ENCODE measurements at places on chromosomes 7 and 10.
A peak's percentile ranks its signal among the peaks of the same experiment; 100 is the strongest.

DNA sequence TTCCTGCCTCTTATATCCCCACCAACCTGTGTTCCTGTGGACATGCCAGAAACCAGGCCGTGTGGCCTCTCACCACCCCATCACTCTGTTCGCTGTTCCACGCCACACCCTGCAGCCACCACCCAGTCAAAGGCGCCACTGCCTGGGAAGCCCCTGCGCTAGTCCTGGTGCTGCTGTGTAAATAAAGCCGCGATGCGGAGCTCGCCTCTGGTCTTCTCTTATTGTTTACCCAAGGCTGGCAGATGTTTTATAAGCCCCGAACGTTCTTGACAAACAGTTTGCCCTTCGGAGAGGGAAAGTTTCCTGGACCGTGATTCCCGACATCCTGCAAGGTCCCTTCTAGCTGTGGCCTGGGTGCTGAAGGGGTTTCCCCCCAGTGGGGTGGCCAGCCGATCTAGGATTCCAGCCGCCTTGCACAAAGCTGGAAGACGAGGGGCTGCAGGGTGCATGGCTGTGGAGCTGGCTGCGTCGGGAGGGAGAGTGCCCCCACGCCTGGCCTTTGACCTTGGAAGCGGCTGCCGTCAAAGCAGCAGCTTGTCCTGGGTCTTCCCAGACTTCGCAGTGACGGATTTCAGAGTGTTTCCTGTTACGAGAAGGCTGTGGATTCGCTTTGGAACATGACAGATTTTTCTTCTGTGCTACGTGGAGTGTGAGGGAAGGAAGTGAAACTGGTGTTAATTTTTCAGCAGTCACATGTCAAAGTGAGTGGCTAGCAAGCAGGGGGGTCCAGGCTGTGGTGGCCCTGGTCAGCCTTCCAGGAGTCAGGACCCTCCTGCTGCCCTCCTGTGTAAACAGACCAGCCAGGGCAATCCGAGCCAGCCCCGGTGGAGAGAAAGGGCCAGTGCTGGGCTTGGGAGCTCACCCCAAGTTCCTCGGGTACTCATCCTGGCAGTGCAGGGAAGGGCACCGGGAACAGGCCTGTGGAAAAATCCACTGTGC lies 61.6 kb downstream of the LHPP start:
- DNase-seq = no peak

GRCh38 chr10:7209458-7209857 lies 201.4 kb downstream of the SFMBT2 start:
- DNase-seq = no peak

- no peak for DNase-seq
Measured at GRCh38 chr10:3948843-3949242, 163.8 kb upstream of the KLF6 start.

DNA sequence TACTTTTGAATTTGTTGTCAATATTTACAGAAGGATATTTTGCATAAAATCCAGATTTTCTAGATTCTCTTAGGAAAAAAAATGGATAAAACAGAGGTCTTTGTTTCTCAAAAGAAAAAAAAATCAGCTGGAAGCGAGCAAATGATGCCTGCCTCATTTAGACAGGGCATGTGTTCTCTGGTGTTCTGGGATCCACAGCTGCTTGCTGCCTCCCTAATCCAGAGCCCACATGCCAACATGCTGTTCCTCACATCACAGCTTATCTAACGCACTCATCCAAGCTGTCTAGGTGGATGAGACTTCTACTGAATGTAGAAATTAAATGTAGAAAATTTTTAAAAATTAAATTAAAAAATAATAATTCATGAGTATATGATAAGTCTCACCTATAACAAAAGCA lies 630.1 kb downstream of the SORCS1 start:
- no peak for DNase-seq

- no peak for DNase-seq
Measured at GRCh38 chr7:30545791-30546555, 41.3 kb upstream of the GGCT start.

DNA sequence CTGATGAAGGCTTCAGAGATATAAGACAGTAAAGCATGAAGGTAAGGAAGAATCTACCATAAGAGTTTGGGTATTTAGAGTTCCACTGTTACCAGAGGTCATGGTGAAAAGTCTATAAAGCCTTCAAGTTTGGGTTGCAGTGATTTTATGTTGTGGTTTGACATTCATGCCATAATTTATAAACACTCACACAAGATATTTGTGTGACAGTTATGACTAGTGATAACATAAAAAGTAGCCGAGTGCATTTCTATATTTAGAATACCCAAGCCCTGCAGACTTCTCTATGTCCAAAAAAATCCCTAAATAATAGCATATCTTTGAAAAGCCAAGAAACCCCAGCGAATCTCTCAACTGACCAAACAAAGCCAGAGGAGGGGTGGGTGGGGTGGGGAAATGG lies 229.9 kb downstream of the CXCL12 start:
- DNase-seq = no peak

GRCh38 chr10:64523065-64523759 lies 1002.0 kb downstream of the REEP3 start:
- no peak for DNase-seq

DNA sequence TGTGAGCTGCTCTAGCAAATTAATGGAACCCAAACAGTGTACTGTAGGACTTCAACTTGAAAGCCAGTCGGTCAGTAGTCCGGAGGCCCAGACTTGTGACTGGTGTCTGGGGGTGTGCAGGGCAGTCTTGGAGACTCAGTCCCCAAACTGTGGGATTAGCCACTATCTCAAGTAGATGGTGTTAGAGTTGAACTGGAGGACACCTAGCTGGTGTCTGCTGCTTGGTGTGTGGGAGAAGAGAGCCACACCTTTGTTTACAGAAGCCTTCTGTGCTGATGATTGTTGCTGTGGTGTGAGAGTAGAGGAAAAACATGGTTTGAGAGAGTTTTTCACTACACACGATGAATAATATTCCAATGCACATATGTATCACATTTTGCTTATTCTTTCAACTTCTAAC lies 47.4 kb downstream of the CUL2 start:
- no peak for DNase-seq

DNA sequence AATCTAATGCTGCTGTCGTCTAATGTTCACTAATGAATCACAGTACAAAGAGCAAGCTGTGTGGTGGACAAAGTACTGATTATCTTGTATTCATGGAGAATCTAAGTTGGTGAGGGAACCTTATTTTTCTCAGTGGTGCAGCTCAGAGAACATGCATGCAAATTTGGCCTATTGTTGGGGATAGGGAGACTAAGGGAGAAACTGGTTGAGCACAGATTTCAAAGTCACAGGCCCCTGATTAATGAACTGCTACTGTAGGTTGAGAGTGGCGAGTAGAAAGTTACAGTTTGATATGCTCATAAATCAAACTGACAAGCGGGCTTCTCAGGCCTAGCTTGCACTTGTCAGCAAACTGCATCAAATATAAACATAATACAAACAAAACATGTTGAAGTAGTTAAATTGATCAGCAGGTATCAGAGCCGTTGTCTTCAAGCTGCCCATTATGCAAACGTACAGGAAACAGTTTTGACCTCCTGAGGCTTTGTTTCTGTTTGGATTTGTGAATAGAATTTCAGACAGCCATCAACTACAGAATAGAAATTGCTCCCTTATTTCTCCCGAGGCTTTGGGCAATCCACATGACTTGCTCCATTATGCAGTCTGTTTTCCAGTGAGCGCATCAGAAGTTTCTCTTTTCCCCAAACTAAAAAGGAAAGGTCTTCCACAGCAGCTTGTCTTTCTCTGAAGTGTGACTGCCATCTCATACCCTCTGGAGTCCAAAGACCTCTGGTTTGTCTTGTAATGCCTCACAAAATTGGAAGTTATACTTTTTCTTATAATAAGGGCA lies 215.8 kb downstream of the FOXP2 start:
- DNase-seq = peak; percentile 65

- DNase-seq = no peak
Measured at GRCh38 chr7:116218051-116218645, 7.8 kb downstream of the TES start.

GRCh38 chr10:34814223-34814912 lies 728 bp downstream of the PARD3 start:
- no peak for DNase-seq

GRCh38 chr7:127717502-127718339 lies 65.7 kb downstream of the SND1 start:
- no peak for DNase-seq

- no peak for DNase-seq
Measured at GRCh38 chr10:90276894-90277475, 575.6 kb downstream of the KIF20B start.

- DNase-seq = no peak
Measured at GRCh38 chr7:17802056-17802455, 138.2 kb downstream of the SNX13 start.

DNA sequence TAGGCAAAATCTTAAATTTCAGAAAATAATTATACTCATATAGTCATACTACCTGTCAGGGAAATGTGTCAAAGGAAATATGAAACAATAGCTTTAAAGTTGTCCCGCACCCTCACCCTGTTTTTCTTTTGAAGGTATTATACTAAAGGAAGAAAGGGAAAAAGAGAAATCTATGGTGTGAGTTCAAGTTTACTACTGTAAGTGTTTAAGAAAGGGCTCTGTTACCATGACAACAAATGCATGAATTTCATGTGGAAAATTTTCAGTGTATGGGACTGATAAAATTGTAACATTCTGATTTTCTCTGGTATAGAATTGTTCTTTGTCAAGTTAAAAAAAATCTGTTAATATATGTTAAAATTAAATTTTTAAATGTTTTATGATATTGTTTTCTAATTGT lies 229.8 kb downstream of the ADK start:
- no peak for DNase-seq

DNA sequence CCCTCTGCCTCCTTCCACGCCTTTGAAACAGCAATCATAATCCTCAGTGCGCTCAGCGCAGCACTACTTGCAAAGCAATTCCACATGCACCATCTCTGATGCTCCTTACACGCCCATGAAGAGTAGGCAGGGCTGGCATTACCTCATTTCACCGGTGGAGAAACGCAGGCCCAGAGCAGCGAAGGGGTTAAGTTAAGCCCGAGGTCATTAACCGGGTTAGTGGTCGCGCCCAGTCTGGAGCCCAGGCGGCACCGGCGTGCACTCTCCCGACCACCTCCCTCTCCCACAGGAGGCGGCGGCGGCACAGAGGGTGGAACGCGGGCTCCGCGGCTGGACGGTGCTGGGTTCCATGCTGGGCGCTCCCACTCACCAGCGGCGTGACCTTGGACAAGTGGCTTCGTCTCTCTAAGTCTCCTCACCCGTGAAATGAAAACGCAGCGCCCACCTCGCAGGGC lies 515 bp downstream of the FASTK start:
- no peak for DNase-seq

- DNase-seq = no peak
Measured at GRCh38 chr10:70785190-70785589, at the start of gene TBATA. TBATA (minus strand) TSS chr10:70785377; CDS start chr10:70783379, 1,998 bp downstream.

DNA sequence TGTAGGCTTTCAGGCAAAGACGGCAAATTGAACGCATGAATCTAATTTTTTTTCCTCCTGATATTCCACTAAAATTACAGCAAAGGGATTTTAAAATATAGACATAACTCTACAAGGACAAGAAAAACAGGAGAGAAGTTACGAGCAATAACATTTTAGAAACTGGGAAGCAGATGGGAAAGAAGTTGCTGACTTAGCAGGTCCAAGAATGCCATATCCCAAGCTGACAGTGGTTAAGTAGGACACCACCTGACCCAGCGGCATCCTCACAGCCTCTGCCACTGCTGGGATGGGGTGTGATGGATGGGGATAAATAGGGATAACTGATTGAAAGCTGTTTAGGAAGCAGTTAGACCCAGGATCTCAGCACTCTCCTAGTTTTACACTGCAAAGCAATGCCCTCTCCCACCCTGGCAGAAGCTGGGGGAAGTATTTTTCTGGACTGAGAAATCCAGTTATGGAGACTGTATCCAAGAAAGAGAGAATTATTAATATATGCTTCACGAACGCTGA lies 99.3 kb upstream of the LEP start:
- DNase-seq = no peak

- no peak for DNase-seq
Measured at GRCh38 chr10:3702569-3702968, 82.4 kb downstream of the KLF6 start.

- no peak for DNase-seq
Measured at GRCh38 chr7:90570373-90570959, 25.7 kb upstream of the CDK14 start.

DNA sequence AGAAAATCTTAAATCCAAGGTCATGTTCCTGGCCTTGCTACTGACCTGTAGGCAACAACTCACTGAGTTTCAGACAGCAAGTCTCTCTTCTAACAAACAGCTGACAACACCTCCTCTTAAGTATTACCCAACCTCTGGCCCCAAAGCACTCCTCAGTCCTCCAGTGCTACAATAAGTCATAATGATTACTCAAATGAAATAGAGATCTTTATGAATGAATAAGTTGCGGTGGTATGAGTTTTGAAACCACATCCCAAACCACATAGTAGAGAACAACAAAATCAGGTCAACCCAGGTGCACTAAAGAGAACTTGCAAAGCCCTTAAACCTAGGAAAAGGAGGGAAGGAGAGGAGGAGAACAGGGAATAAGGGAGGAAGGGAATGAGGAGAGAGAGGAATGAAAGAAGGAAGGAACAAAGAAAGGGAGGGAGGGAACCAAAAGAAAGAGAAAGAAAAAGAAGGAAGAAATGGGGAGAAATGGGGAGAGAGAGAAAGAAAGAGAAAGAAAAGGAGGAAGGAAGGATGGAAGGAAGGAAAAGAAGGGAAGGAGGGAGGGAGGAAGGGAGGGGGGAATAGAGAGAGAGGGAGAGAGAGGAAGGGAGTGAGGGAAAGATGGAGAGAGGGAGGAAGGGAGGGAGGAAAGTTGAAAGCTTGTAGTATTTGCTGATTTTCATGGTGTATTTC lies 142.8 kb upstream of the CALCR start:
- DNase-seq = no peak

- no peak for DNase-seq
Measured at GRCh38 chr7:155260498-155260872, 37.2 kb upstream of the INSIG1 start.

- DNase-seq = no peak
Measured at GRCh38 chr10:14669576-14669975, 105.1 kb downstream of the FAM107B start.
